CD4-positive, alpha-beta T cell treated with Interleukin-15 for 1 hour (primary cell): ENCODE measurements at places on chromosomes 6 and 20.

DNA sequence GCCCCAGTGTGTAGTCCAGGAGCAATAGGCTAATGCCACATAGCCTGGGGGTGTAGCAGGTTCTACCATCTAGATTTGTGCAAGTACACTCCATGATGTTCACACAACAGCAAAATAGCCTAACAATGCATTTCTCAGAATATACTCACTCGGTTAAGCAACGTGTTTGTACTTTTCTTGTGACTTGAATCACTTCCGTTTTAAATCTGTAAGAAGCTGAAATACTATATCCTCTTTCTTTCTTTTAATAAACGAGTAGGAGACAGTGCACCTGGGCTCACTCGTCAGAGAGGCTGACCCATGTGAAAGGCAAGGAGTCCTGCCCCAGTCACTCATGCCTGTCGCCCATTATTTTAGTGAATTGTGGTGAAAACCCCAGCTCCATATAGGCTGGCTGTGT, 201.6 kb downstream of the FOXA2 start:
- DNase-seq = no peak

- no peak for DNase-seq
Measured at GRCh38 chr6:139386404-139386803, 12.0 kb upstream of the CITED2 start.

- no peak for DNase-seq
Measured at GRCh38 chr20:37389844-37390275, 43.9 kb downstream of the SRC start.

DNA sequence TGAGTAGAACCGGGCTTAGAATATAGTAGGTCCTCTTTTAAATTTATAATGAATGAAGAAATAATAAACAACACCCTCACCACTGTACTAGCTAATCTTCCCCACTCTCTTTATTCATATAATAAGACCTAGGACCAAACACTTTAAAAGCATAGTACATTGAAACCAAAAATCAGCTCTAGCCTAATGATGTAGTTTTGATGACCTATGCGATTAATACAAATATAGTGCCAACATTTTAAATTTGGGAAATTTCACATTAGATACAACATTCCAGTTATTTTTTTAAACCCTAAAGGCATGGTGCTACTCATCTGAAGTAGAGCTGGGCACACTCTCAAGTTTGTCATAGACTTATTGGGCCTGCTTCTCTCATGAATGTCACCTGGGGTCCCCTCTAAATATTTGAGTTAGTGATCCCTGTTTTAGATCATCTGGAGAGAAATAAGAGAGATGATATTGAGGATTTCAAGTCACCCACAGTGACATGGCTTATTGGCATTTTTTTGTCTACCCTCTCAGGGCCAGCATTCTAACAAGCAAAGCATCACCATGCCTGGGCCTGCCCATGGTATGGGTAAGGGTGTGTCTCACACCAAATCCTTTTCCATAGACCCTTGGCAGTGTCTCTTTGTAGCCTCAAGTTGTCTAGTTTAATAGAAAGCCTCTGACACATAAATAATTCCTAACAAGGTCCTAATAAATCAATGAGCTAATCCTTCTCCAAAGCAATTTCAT, 319.8 kb downstream of the HIVEP2 start:
- DNase-seq = no peak

DNA sequence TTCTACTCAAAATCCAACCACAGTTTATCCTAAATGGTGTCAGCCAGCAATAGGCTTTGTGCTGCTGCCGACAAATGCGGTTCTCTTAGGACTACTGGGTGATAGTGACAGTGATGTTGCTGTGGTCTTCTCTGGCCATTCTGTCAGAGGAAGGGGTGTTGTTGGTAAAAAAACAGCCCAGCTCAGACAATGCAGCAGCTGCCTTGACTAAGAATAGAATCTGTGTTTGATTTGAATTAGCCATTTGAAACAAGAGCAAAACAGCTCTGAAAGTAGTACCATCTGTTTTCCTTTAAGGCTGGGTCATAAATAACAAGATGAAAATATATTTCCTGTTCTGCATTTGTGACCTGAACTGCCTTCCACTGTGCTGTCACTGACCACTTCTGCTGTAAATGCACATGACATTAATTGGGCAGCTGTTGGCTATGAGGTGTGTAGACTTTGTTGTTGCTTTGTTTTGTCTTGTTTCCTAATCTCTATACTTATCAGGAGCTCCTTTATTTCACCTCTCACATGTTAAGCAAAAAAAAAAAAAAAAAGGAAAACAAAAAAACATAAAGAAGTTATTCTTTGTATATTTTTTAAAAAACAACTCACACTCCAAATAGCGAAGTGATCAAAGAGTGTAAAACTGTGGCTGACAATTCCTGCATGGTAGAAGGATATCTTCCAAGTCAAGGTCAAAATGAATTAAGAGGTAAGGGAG, 497.8 kb upstream of the ARID1B start:
- no peak for DNase-seq

GRCh38 chr6:82906489-82906888, 159.2 kb downstream of the UBE3D start:
- no peak for DNase-seq

GRCh38 chr6:106608080-106608668, 21.1 kb downstream of the RTN4IP1 start:
- DNase-seq = no peak

DNA sequence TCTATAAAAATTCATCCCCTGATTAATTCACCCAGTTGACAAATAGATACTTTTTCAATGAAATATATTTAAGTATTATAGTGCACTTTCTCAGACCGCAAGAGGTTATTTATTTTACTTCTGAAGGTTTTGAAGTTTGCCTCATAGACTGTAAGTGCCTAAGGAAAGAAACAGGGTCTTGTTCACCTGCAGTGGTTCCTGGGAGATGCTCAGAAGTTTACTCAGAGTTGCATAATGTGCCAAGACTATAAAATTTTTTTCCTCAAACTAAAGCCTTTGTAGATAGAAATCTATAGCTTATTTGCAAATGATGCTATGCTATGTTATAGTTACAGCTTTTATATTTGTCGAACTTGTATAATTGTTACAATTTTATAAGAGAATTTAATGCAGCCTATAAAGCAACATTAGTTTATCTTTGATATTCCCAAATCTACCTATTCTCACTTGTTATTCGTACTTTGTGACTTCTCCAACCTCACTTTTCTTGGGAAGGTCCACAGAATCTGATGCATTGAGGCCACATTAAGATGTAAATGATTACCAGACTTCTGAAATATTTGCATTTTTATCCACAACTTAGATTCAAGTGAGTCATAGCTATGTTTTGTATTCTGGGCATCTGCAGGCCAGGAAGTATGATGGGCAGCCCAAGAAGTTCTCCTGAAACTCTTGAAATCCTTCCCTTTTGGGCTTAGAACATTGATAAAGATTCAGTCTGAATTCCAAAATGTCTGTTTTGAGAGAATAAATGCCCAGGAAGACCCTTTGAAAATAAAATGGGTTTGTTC, 35.7 kb downstream of the KCNQ5 start:
- DNase-seq = no peak

DNA sequence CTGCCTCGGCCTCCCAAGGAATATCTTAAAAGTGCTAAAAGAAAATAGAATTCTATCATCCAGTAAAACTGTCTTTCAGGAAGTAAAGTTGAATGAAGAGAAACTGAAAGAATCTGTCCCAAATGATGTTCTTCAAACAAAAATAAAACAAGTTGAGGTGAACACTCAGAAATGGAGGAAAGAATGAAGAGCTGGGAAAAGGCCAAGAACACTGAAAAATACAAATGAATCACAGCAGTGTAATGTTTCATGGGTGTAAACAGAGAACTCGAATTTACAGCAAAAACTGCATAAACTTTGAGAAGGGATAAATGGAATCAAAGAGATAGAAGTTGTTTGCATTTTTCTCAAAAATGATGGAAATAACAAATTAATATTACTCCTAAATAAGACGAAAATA, 317.3 kb downstream of the TAF4 start:
- DNase-seq = no peak

DNA sequence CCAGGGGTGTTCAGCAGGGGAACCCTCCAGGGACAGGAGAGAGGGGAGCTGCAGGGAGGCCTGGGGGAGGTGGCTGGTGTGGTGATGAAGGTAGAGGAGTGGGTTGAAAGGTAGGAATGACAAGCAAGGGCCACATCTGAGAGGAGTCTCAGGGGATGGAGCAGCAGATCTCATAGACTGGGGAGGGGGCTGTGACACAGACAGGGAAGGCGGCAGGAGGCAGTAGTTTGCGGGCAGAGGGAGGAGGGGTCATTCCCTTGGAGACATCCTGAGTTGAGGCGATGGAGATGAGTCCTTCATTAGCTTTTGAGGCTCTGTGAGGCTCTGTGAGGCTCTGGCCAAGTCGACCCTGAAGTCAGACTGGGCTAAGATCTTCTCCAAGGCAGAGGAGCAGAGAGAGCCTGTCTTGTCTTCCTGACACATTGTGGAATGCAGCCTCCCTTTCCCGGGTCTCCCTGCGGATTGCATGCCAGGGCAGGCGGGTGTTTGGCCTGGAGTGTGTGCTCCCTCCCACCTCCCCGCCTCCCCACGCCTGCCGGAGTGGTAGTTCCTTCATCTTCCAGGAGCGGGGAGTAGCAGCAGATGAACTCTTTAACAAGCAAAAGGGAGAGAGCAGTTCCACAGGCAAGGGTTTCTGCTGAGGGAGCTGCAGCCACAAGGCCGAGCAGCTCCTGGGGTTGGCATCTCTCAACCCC, 34.3 kb upstream of the MLN start:
- no peak for DNase-seq

- no peak for DNase-seq
Measured at GRCh38 chr6:5979650-5980420, 26.9 kb downstream of the NRN1 start.

- DNase-seq = no peak
Measured at GRCh38 chr20:64146936-64147477, 17.2 kb upstream of the MYT1 start.

DNA sequence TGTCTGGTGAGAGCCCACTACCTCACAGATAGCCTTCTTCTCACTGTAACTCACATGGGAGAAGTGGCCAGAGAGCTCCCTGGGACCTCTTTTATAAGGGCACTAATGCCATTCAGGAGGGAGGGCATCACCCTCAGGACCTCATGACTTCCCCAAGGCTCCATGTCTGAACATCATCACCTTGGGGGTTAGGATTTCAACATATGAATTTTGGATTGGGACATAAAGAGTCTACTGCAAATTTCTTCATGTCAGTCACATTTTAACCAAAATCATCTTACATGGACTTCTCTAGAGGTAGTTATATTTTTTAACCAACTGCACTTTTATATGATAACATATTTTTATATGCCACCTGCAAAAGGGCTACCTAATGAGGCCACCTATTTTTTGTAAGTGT, 324.7 kb downstream of the PLCB1 start:
- DNase-seq = no peak

- DNase-seq = no peak
Measured at GRCh38 chr6:158259136-158259535, 53.1 kb upstream of the TULP4 start.
